ENCODE measurements at places on chromosomes 11 and 22.

- DNase-seq = no peak
These were observed 2.2 kb downstream of the SMCO4 start for GRCh38 chr11:93540896-93541553.

DNA sequence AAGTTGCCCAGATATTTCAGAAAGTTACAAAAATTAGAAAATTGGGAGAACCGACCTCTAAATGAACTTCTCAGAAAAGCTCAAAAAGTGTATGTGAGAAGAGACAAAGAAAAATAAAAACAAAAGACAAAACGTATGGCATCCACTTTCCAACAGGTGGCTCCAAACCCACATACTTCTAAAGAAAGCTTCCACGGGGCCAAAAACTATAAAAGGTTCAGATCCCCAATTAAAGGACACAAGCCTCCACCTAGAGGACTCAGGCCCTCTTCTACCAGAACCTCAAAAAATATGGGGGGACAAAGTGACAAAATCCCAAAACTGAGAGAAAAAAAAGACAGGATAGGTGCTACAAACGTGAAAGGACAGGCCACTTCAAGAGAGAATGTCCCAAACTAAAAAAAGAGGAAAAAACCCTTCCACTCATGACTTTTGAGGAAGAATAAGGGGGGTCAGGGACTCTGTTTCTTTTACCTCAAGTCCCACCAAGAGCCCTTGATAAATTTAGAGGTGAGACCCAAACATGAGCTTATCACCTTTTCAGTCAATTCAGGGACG lies 8.8 kb downstream of the SCGB2A1 start:
- no peak for DNase-seq

DNA sequence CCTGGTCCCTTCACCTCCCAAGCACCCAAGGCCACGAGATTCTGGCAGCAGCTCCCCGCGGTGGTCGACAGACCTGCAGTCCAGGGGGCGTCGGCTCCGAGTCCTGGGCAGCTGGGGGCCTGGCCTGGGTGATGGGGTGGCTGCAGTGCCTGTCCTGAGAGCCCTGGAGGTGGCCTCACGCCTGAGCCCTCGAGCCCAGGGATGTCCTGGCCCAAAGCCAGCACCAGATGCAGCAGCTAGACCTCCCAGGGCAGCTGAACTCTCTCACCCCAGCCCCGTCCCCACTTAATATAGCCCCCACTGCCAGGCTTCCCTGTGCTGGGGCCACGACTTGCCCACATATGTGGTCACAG lies 6.6 kb downstream of the LMNTD2 start:
- no peak for DNase-seq

GRCh38 chr11:24155792-24156191 lies 341.1 kb upstream of the LUZP2 start:
- no peak for DNase-seq

DNA sequence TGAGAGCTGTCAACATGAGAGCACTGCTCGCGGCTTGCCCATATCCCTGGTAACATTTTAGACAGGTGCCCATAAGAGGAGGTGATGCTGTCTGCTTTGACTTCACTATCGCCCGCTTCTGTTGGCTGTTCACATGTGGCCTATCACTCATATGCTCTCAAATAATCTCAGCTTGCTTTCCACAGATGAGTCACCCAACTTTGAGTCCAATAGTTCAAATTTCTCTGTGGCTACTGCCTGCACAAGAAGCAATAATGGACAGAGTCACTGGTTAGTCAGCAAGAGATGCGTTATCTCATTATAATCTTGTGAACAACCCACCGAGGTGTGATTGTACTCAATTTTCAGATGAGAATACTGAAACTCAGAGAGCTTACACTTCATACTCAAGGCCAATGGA lies 1714.1 kb downstream of the LRRC4C start:
- no peak for DNase-seq

GRCh38 chr11:46347637-46348311 lies 511 bp downstream of the DGKZ start:
- DNase-seq = peak; percentile 38

DNA sequence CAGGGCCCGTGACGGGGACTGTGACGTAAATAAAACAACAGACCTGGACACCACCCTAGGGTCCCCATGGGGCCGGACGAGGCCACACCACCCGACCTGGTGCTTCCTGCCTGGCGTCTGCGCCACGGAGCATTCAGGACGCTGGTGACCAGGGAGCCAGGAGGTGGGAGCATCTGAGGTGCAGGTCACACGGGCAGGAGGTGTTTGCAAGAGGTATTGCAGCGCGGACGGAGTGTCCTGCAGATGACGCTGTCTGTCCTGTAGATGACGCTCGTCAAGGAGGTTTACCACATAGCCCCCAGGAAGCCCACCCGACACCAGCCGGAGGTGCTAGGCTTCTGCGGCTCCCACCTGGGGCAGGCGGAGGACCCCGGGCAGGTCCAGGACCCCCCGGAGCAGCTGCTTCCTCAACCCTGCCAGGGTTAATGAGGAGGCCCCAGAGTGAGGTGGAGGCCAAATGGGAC lies 986 bp upstream of the MUC5B start:
- DNase-seq = no peak

- no peak for DNase-seq
These were observed 286.7 kb upstream of the CCDC90B start for GRCh38 chr11:83572581-83573496.

GRCh38 chr11:14619603-14620531 lies 23.7 kb upstream of the PDE3B start:
- no peak for DNase-seq

DNA sequence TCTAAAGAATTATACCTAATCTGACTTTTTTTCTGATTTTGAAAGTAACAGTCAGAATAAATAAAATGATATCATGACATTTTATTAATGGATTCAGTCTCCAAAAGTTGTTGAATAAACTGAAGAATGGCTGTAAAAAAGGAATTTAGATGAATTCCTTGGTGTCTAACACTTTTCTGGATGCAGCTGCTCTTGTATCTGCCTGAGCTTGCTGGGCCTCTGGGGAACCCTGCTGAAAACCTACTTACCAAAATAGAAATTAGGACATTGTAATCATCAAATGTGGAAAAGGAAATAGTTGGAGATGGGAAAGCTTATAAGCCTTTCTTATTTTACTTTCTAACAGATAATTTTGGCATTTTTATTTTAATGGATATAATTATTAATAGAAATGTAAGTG lies 315.7 kb upstream of the ANO5 start:
- no peak for DNase-seq

DNA sequence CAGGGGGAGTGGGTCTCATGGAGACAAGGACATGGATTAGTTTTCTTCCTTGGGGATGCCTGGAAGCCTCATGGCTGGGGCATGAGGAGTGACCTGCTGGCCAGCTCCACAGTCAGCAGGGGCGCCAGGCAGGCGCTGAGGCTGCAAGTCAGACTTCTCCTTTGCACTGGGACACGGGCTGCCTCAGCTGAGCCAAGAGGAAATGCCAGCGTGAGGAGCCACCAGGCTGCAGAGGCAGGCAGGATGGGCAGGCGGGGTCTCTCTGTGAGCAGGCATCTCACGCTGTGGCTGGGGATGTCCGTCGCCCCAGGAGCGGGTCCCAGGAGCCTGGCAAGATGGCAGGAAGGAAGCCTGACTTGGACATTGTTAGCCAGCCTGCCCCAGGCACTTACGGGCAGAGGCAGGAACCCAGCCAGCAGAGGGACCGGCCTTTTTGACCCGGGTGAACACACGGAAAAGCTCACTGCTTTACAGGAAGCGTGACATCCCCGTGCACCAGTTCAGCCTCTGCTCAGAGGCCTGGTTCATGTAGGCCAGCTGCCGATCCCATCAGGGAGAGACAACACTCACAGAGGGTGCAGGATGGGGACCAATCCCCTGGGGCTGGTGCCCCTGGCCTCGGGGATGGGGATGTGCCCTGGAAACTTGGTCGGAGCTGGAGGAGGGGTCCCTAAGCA lies 10.2 kb downstream of the GNB1L start:
- DNase-seq = peak; percentile 34

DNA sequence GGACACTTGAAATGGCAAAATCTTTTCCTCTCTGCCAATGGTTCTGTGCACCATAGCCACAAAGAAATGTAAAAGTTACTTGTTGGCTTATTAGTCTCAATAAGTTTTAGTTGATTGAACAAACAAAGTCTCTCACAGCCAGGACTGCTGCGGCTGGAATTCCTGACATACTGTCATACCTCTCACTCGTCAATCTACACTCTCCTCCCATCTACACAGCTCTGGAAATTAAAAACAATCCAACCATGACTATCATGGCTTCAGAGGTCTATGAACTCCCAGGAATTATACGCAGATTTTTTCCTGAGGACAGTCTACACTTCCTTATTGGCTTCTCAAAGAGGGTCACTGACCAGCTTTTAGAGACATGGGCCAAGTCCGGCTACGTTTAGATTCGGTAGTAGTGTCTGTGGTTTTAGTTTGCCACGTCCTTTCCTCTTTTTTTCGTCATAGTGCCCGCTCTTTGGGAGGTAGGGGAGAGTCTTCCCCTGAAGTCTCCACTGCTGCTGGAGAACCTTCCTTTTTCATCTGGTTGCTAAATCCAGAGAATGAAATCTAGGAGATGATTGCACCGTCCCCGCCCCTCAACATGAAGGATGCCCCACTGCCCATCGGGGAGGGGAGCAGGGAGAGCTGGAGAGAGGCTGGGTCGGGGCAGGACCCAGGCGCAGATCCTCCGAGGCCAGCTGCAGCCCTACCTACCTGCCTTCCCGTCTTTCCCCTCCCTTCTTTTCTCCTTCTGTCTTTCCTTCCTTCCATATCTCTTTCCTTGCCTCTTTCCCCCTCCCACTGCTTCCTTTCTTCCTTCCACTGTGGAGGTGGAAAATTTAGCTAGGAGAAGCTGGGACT lies 1.0 kb upstream of the PLEKHB1 start:
- DNase-seq = no peak

GRCh38 chr11:79486242-79486984 lies 45.6 kb upstream of the TENM4 start:
- DNase-seq = no peak

DNA sequence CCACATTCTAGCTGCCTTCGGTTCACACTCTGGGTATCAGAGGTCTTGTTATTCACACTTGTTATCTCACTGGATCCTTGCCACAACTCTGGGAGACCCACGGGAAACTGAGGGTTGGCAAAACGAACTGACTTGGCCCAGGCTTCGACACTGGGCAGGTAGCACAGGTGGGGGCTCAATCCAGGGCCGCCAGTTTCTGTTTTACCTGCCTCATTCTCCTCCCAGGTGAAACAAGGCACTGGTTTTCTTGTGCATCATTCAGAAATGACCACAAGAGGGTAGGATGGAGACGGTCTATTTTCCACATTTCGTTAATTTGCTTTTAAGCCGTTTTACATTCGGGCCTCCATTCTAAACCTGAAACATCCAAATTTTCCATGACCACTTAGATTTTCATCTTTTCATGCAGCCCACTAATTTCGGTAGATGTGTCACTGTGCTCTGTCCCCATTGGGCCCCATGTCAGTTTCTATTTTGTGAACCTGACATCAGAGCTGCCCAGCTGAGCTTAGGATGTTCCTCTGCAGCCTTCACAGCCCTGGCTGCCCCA lies 108.1 kb downstream of the KIAA1671 start:
- DNase-seq = peak; percentile 69

- DNase-seq = no peak
These were observed 22.3 kb upstream of the HTR3A start for GRCh38 chr11:113952588-113952987.

DNA sequence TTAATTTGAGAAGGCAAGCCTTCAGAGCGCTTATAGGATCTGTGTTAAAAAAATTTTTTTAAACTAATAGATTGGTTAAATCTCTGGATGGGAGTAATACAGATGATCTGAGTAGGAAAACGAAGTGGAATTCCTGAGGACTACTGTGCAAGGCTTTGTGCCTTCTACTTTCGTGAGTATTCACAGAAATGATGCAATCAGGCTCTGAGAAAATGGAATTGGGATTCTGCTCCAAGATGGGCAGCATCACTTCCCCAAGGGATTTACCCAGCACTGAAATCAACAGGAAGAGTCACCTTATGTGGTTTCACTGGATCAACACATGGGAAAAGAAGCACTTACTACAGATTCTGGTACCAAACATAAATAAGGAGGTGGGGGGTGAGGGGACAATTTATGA lies 12.5 kb downstream of the KMT5B start:
- DNase-seq = no peak

DNA sequence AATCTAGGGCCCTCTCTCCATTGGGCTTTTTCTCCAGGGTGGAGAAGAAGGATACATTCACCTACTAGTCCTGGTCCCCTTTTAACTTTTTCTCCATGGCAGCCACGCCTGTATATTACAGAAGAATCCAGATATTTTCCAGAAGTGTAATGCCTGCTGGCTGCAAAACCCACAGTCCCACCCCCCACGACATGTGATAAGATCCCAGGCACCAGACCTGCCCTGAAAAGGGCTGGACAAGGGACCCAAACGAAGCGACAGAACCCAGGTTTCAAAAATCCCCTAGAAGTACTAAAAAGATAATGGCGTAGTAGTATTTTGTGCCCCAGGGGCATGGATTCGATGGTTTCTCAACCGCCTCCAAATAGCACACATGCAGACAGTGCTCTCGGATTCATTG lies 2.8 kb downstream of the WT1 start:
- DNase-seq = no peak

DNA sequence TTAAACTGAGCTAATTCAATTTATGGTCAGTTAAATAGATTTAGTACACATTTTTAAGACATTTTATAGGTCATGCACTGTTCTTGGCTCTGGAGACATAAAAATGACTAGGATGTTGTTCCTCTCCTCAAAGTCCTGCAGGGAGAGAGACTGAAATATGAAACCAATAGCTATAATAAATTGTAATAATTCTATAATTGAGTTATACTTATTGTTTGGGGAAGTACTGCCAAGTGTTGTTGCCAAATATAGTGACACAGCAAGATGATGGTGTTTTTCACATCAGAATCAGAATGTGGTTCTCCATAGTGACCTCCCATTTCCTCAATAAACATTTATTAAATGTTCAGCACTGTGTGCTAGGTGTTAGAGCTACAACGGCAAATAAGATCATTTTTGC lies 470.6 kb downstream of the NTM start:
- DNase-seq = no peak

GRCh38 chr11:39917256-39917655 lies 1542.2 kb downstream of the LRRC4C start:
- DNase-seq = no peak

- peak; percentile 74 for DNase-seq
These were observed 64.9 kb downstream of the ENDOD1 start for GRCh38 chr11:95154514-95154913.

All from activated CD4-positive, alpha-beta T cell treated with anti-CD3 and anti-CD28 coated beads for 48 hours (primary cell).